ENCODE measurements at places on chromosomes 6 and 20.

DNA sequence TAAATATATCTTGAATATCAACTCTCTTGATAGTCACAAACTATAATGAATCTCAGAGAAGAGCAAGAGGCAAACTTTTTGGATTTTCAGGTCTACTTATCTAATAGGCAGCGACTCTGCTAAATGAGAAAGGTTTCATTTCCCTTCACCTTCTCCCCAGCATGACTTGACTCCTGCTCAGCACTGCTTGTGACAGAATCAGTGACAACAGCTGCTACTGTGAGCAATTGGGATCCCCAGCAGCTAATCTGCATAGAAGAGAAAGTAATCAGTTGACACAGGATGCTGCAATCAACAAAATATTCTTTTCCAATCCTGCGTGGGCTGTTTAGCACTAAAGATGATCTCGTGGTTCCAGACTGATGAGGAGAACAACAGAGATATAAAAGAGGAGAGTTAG, 205.5 kb downstream of the MMUT start:
- DNase-seq = no peak

- DNase-seq = no peak
Measured at GRCh38 chr20:11143481-11143880, 469.7 kb upstream of the JAG1 start.

GRCh38 chr6:122790028-122790422, 967 bp downstream of the SMPDL3A start:
- no peak for DNase-seq

DNA sequence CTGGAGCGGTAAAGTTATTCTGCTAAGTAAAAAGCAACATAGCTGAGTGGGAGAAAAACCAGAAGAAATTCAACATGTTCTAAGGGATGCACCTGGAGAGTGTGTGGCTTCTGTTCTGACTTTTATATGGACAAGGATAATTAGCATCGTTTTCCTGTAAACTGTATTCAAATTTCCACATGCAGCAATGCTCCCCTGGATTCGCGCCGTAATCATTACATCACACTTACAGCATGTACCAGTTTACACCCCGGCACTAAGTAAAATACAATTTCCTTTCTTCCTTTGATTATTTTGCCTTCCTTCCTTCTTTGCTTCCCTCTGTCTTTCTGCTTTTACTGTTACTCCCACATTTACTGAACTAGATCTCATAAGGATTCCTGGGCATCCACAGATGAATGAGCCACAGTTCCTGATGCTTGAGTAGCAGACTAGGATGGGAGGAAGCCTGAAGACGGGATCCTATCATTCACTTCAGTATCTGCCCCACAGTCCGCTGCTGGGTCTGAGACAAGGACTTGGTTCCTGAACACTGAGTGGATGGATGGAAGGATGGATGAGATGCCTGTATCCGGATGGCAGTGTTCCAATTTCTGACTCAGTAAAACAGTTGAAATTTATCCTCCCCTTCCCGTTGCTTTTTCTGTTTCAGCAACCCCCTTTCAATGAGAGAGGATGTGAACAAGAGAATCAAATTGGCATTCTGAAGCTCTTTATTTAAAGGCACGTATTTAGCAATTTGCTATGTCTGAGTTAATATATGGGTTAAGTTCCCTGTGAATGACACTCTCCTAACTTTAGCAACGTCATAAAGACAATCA, 174.6 kb downstream of the GJA10 start:
- DNase-seq = no peak

DNA sequence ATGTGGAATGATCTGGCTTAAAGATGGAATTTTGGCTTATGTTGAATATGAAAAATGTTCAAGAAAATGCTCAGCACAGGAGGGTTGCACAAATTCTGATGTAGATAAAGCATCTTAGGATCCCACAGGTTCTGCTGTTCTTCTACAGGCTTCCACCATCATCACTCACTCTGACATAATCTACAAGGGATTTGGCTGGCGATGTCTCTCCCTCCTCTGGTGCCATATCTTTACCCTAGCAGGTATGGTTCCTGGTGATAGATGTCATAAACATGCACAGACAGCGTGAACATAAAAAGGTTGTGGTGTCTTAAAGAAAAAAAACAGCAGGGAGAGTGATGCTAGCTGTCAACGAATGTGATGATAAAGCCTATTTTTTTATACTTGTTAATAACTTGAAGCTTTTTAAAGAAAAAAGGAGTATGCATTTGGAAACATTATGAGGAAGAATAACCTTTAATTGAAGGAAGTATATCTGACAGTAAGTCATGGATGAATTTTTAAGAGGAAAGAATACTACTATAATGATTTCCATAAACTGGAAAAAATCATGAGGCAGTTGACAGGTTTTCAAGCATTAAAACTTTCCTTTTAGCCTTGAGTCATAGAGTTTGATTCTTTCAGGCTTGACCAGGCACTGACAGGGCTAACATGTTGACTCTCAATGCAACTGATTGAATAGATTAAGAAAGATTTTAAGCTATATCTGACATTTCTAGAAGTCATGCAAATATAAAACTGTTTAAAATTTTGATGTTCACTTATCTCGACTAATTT, 50.1 kb downstream of the OGFRL1 start:
- DNase-seq = no peak

GRCh38 chr6:4503700-4504099, 272.5 kb upstream of the CDYL start:
- DNase-seq = no peak

- DNase-seq = no peak
Measured at GRCh38 chr6:156309017-156309416, 468.2 kb upstream of the ARID1B start.

DNA sequence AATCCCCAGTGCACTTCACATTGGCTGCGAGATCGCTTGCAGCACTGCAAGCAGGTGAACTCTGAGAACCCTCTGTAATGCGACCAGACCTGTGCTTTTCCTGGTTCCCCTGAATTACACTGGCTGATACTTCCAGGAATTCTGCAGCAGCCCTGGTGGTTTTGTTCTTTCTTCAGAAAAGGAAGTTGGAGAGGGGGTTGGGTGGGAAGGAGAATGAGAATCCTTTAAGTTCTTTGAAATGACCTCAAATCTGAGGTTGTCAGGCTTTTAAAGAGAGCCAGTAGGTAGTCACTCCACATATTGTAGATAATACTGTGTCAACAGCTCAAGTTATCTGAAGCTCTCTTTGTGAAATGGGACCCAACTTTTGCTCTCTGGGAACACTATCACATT, 62.4 kb downstream of the GCNT2 start:
- no peak for DNase-seq

DNA sequence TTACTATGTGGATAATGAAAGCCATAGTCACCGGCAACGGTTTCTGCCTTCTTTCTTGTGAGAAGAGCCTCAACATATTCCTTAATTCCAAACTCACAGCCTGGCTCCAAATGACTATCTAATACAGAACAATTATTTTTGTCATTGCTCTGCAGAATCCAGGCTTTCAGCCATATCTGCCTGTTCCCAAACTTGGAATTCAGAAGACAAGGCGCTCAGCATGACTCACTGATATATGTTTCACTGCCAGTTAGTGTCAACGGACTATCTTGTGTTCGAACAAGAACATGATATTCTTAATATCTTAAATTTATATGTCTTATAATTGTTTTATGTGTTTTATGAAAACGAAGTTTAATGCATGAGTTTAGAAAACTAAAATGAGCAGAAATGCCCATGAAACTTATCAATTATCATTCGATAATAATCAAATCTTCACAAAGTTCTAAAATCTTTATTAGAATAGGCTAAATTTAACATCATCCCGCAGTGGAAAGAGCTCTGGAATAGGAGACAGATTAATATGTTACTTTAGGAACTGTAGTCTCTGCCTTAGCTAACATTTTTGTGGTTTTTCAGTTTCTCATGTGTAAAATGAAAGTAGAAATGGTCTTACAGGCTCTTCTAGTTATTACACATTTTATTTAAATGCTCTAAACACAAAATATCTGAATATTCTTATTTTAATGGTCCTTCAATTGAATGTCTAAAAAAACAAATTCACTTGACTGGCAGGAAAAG, 669.3 kb upstream of the GJE1 start:
- DNase-seq = no peak

DNA sequence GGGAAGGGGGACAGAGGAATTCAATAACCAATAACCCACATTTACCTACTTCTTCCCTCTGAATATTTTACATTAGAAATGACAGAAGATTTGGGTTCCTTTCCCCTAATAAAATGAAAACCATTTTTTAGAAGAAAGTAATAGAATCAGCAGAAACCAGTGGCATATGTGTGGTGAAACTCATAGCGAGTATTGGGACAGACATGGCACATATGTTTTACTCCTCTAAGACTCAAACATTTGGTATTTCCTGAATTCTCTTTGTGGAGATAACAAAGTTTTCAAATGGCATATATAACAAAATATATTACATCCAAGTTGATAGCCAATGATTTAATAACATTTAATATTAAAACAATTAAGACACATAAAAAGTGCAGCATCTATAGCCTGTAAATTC, 12.9 kb upstream of the BEND3 start:
- DNase-seq = no peak

DNA sequence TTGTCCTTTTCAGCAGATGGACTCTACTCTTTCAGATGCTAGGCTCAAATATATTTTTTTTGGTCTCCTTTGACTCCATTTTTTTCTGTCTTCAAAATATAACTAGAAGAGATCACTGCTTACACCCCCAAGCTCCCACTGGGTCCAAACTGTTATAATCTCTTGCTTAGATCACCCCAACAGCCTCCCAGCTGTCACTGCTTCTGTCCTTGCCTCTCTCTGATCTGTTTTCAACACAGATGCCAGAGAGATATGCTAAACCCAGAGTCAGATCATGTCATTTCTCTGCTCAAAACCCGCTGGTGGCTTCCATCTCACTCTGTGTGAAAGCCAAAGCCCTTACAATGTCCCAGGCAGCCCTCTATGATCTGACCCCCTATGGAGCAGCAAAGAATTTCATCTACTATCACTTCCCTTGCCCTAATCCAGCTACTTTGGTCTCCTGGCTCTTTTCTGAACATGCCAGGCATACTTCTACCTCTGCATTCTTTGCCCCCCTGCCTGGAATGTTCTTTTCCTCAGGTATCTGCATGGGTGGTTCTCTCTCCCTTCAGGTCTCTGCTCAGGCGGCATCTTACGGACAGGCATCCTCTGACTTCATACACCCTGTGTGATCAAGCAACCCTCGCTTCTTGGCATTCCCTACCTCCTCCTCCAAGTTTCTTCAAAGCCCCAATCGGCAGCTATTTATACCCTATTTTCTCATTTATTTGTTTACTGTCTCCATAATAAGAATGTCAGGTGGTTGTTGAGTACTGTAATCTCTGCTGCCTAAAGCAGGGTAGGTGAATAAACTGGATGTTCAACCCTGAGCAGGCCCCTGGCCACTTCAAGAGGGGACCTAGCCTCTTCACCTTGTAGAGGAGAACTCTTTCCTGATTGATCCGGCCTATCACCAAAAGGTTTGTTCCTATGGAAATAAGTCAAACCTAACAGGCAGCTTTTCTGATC, 43.6 kb upstream of the SLC4A11 start:
- no peak for DNase-seq

DNA sequence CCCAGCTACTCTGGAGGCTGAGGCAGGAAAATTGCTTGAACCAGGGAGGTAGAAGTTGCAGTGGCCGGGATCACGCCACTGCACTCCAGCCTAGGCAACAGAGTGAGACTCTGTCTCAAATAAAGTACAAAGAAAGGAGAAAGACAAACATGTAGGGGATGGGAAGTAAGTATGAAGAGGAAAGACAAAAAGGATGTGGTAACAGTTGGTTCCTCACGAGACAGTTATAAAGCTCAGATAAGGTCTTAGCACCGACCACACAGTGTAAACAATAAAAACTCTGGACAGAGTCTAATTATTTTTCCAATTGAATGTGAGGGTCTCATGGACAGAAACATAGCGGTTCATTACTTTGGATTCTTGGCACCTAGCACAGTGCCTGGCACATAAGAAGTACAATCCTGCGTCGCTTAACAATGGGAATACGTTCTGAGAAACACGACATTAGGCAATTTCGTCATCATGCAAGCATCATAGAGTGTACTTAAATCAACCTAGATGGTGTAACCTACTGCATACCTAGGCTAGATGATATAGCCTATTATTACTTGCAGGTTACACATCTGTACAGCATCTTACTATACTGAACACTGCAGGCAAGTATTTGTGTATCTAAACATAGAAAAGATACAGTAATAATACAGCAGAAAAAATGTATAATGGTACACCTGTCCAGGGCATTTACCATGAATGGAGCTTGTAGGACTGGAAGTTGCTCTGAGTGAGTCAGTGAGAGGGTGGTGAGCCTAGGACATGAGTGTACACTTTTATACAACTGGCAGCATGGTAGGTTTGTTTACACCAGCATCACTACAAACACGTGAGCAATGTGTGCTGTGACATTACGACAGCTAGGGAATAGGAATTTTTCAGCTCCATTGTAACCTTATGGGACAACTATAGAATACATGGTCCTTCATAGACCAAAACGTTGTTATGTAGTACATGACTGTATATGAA, 38.2 kb downstream of the MBOAT1 start:
- DNase-seq = no peak

- no peak for DNase-seq
Measured at GRCh38 chr6:153588330-153588729, 450.7 kb upstream of the OPRM1 start.

DNA sequence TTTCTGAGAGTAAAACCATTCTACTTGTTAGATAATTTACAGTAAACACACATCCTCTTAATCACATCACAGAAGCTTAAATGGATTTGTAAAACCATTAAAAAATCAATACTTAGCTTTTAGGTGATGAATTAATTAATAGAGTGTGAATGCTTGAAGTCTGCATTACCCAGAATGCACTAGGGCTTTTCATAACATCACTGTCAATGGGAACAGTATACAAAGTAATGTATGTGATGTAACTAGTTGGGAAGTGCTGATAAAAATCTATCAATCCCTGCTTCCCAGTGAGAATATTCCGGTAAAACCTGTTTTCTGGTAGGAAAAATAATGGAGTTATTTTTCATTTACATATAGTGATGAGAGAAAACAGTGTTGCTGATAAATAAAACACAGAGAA, 23.1 kb upstream of the HDGFL1 start:
- no peak for DNase-seq

DNA sequence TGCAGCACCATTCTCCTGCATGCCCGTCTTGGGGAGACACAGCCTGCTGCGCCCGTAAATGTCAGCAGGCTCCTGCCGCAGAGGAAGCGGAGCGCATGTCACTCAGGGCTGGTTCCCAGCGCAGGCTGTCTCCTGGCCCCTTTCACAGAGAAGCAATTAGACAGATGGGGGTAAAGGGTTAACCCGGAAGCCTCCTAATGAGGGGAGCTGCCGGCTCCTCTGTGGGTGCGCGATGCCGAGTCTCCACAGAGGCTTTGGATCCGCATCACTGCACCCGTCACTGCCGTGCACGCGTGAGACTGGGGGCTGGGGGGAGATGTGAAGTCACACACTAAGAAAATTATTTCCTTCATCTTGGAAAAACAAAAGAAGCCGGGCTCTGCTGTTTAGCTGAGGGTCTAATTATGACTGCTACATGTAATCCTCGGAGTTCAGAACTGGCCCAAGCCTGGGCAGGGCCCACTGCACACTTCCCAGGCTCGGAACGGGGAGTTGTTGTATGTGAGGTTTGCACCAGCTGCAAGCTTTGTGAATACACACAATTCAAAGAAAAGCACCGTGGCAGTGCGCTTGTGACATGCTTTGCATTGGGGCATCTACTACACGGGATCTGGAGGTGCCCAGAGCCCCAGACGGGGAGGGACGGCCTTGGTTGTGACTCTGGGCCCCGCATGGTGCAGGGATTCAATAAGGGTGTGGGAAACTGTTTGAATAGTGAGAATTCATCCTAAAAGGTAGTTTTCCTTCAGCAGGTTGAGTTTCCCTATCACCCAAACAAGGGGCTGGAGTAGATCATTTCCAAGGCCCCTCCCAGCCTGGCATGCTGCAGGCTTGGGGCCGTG, 331.6 kb downstream of the TAF4 start:
- DNase-seq = no peak
